Epithelial cell of alveolus of lung (primary cell): ENCODE measurements at places on chromosomes 7 and 10. TPM values are rescaled to one million over a fixed set of nuclear protein-coding genes. Genes with fewer than 3 reads are reported as not detected.

SMO gene
- 15.9 and 32.0 TPM in 2 replicates for total RNA-seq

INTS1 gene
- total RNA-seq: 49.7 and 63.2 TPM in 2 replicates

EEPD1 gene
- 1.9 and 2.8 TPM in 2 replicates for total RNA-seq

NEBL gene
- total RNA-seq: 6.6 and 8.4 TPM in 2 replicates

SFMBT2 gene
- total RNA-seq: 1.6 and 4.8 TPM in 2 replicates

FBXL13 gene
- total RNA-seq: 0.16 and 0.39 TPM in 2 replicates

SP8 gene
- not detected in 2 replicates for total RNA-seq

CALY gene
- total RNA-seq: 14.1 TPM in 1 of 2 replicates, not detected in the other

PCLO gene
- total RNA-seq: 0.78 and 0.96 TPM in 2 replicates

FAM221A gene
- total RNA-seq: 0.16 and 2.1 TPM in 2 replicates

ANXA8L1 gene
- 0.56 and 5.7 TPM in 2 replicates for total RNA-seq

SIRT1 gene
- 9.4 and 21.4 TPM in 2 replicates for total RNA-seq

NKX6-2 gene
- total RNA-seq: not detected in 2 replicates

MYH16 gene
- 0.26 TPM in 1 of 2 replicates, not detected in the other for total RNA-seq

CXCL12 gene
- 6.1 and 128 TPM in 2 replicates for total RNA-seq

FGFBP3 gene
- total RNA-seq: 0.52 and 2.2 TPM in 2 replicates

TRAPPC14 gene
- 4.2 and 8.9 TPM in 2 replicates for total RNA-seq

MAT1A gene
- total RNA-seq: not detected in 2 replicates

CTBP2 gene
- 54.9 and 74.1 TPM in 2 replicates for total RNA-seq

ATXN7L1 gene
- 2.6 and 5.3 TPM in 2 replicates for total RNA-seq

VWDE gene
- 0.13 and 1.4 TPM in 2 replicates for total RNA-seq

SLC26A3 gene
- total RNA-seq: not detected in 2 replicates

JAKMIP3 gene
- total RNA-seq: 0.08 TPM in 1 of 2 replicates, not detected in the other

KIF11 gene
- 13.1 and 23.1 TPM in 2 replicates for total RNA-seq

RASSF4 gene
- total RNA-seq: 11.2 and 23.0 TPM in 2 replicates

HOXA10 gene
- total RNA-seq: not detected in 2 replicates

TUBAL3 gene
- total RNA-seq: under 0.01 TPM in 1 of 2 replicates, not detected in the other

SPDYE18 gene
- total RNA-seq: not detected in 2 replicates

SLC39A12 gene
- total RNA-seq: not detected in 2 replicates

NFKB2 gene
- total RNA-seq: 19.2 and 52.1 TPM in 2 replicates

OPALIN gene
- total RNA-seq: not detected in 2 replicates

ASZ1 gene
- total RNA-seq: 0.24 TPM in 1 of 2 replicates, not detected in the other

MUC12 gene
- 3.0 TPM in 1 of 2 replicates, not detected in the other for total RNA-seq

AKR1C8 gene
- total RNA-seq: not detected in 2 replicates

FAM3C gene
- total RNA-seq: 24.4 and 30.9 TPM in 2 replicates

KCNMA1 gene
- 1.8 and 7.0 TPM in 2 replicates for total RNA-seq

CCDC146 gene
- total RNA-seq: 0.24 and 0.26 TPM in 2 replicates

DNTT gene
- not detected in 2 replicates for total RNA-seq

ST8SIA6 gene
- total RNA-seq: under 0.01 and 0.88 TPM in 2 replicates

ERVW-1 gene
- total RNA-seq: 0.16 TPM in 1 of 2 replicates, not detected in the other

MRLN gene
- total RNA-seq: not detected in 2 replicates

ABCC2 gene
- total RNA-seq: 1.0 and 3.4 TPM in 2 replicates
